Fibroblast of the aortic adventitia (primary cell): ENCODE measurements at places on chromosomes 11 and 22. TPM values are rescaled to one million over a fixed set of nuclear protein-coding genes. Genes with fewer than 3 reads are reported as not detected.

The OR5P2 gene
- total RNA-seq, result not detected in 2 replicates

The GCAT gene
- 13.1 and 16.2 TPM in 2 replicates for total RNA-seq

The ANO5 gene
- 0.16 TPM in 1 of 2 replicates, not detected in the other for total RNA-seq

The CLCF1 gene
- total RNA-seq, result 1.5 and 9.4 TPM in 2 replicates

The BAD gene
- 56.2 and 69.6 TPM in 2 replicates for total RNA-seq

The SPDYC gene
- total RNA-seq, result not detected in 2 replicates

The LARGE2 gene
- total RNA-seq, result not detected in 2 replicates

The OMP gene
- total RNA-seq, result 1.1 TPM in 1 of 2 replicates, not detected in the other

The RTN4RL2 gene
- total RNA-seq, result 0.09 and 0.90 TPM in 2 replicates

The PHOX2A gene
- total RNA-seq, result not detected in 2 replicates

The APOBEC3A gene
- not detected in 2 replicates for total RNA-seq

The MS4A3 gene
- total RNA-seq, result not detected in 2 replicates
